ENCODE measurements at places on chromosomes 1 and 21. TPM values are rescaled to one million over a fixed set of nuclear protein-coding genes. Genes with fewer than 3 reads are reported as not detected.
A peak's percentile ranks its signal among the peaks of the same experiment; 100 is the strongest.

KCNT2 gene
- total RNA-seq, result 0.48 TPM

DNAJC6 gene
- total RNA-seq, result 10.4 TPM

NCF2 gene
- 4.4 TPM for total RNA-seq

POLR3C gene
- total RNA-seq, result 20.4 TPM

DNA sequence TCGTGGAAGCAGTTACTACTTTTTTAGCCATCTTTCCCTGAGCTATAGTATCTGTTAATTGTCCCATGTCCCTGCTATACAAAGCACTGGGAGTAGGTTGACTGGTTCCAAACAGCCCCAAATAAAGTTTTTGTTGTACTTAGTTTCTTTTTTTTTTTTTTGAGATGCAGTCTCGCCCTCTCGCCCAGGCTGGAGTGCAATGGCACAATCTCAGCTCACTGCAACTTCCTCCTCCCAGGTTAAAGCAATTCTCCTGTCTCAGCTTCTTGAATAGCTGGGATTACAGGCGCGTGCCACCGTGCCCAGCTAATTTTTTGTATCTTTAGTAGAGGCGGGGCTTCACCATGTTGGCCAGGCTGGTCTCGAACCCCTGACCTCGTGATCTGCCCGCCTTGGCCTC is 3.3 kb downstream of the NCSTN start:
- ATAC-seq, result no peak

GRCh38 chr1:67717876-67718275 is 32.9 kb downstream of the GADD45A start:
- ATAC-seq, result no peak

DNA sequence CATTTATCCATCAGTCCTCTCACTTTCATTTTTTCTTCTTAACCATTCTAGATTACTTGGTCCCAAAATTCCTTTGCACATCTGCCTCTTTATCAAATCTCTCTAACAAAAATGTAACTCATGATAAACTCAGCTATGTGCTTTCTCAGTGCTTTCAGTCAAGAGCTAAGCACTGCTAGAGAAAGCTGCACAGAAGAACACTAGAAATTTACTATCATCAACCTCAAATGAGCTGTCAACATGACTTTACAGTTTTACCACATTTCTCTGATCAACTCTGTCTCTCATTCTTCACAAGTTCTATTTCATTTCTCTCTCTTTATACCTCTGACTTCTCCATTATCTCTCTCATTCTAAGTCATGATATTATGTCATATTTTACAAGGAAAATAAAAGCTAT is 54.2 kb upstream of the PRKACB start:
- peak; percentile 72 for ATAC-seq

GRCh38 chr1:174110053-174110452 is 49.3 kb upstream of the RABGAP1L start:
- no peak for ATAC-seq

Measured in activated T-helper 17 cell treated with anti-CD3 and anti-CD28 coated beads, Interleukin-2, amount 50 U/mL, for 72 hours (primary cell).